ENCODE measurements at places on chromosomes 12 and 14.

DNA sequence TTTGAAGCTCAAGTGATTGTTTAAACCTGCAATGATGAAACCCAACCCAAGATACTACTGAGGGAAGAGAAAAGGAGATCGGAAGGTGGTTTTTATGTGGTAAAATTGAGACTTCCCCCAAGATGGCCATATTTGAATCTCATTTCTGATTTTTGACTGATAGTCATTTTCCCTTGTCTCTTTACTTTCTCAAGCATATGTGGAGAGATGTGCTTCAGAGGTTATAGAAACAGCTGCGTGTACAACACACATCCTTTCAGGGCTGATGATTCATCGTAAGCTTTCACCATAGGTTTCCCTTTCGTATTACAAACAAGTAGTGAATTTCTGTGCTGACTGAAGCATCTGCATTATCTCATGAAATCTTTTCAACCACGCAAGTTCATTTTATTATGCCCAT, 276.2 kb downstream of the EMP1 start:
- DNase-seq = no peak

DNA sequence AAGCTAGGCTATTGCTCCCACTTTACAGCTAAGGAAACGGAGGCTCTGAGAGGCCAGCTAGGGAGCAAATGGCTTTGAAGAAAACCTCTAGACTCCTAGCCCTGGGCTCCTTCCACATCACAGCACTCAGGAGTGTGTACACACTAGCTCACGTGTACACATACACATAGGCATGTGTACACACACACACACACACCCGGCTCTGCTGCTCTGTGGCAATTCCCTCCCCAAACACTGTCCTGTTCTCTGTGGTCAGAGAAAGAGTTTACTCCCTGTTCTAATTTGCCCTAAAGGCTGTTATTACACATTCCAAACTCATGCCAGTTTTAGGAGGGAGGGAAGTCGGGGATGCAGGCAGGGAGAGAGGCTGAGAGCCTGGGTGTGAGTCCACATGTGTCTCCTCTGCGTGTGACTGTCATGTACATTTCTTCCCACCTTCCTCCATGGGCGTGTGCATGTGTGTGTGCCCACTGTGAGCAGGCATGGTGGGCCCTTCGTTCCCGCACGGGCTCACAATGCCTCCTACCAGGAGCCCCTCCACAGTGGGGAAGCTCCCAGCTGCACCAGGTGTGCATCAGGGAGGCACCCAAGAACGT, 14.2 kb downstream of the TRPV4 start:
- no peak for DNase-seq

- DNase-seq = no peak
Observed at GRCh38 chr14:36426836-36427235, 93.2 kb downstream of the NKX2-1 start.

- DNase-seq = no peak
Observed at GRCh38 chr14:89922031-89922907, 32.3 kb downstream of the EFCAB11 start.

DNA sequence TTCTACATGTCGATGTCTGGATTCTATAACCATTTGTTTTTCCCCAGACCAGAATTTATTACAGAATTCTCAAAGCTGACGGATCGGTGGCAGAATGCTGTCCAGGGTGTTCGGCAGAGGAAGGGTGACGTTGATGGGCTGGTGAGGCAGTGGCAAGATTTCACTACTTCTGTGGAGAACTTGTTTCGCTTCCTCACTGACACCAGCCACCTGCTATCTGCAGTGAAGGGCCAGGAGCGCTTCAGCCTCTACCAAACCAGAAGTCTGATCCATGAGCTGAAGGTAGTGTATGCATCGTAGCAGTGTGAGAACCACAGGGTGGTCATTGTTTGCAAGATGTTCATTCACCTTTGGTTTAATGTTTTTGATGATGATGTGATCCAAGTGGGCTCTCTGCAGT, 124.0 kb downstream of the ESR2 start:
- DNase-seq = no peak

DNA sequence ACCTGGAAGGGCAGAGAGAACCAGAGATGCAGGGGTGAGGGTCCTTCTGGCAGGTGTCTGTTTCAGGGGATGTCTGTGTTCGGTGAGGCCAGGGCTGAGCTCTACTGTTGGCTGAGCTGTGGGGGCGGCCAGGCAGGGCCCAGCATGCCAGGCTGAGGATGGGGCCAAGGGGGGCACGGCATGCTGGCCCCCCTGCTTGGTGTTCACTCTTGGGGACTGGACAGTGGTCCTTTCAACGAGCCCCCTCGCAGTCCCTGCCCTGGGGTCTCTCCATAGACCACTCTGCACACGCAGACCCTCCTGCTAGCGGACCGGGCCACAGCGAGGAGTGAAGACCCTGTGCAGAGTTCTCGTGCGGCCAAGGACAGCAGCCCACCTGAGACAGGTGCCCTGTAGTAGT, 56.3 kb downstream of the KIF26A start:
- DNase-seq = no peak

DNA sequence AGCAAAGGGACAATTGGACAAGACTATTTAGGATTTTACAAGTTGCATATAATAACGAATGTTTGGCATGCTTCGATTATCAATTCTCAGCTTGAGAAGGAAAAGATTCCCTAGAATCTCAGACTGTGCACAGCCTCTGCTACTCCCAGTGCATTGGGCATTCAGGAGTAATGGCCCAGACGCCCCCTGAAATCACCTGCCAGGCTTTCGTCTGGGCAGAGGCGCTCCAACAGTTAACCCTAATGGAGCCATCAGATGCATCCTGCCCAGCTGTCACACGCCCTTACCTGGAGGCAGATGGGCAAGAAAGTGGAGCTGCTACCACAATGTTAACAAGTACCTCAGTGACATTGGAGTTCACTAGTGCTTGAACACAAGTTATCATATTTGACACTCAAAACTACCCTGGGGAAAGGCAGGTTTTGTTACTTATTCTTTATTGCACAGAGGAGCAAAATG, 927 bp upstream of the LRP6 start:
- no peak for DNase-seq

- DNase-seq = no peak
Observed at GRCh38 chr12:89311703-89312293, 40.5 kb downstream of the DUSP6 start.

DNA sequence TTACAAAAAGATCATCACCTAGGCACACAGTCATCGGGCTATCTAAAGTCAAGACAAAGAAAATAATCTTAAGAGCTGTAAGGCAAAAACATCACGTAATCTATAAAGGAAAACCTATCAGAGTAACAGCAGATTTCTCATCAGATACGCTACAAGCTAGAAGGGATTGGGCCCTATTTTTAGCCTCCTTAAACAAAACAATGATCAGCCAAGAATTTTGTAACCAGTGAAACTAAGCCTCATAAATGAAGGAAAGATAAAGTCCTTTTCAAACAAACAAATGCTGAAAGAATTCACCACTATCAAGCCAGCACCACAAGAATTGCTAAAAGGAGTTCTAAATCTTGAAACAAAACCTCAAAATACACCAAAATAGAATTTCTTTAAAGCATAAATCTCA, 191.6 kb upstream of the BMP4 start:
- no peak for DNase-seq

DNA sequence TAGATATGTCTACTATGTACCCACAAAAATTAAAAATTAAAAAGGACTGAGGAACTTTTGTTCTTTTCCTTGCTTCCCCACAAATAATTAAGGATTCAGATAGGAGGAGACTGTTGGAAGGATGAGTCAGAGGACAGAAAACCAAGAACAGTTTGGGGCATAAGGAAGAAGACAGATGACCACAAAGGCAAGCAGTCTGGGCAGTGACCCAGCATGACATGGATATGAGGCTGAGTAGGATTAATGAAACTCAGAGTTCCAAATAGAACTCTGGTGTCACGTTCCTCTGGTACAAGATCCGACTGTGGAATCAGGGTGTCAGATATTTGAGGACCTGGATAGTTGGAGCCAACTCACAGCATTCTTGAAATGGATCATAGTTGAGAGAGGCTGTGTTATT, 89.3 kb upstream of the SLC38A4 start:
- no peak for DNase-seq

GRCh38 chr14:77063571-77064171, 34.4 kb upstream of the CIPC start:
- no peak for DNase-seq

All from stimulated activated CD8-positive, alpha-beta memory T cell treated with anti-CD3 and anti-CD28 coated beads, Interleukin-15, amount 100 ng/mL, for 4 hours (primary cell).